H4 (cell line): ENCODE measurements at places on chromosomes 7 and 10. TPM values are rescaled to one million over a fixed set of nuclear protein-coding genes. Genes with fewer than 3 reads are reported as not detected.

DNA sequence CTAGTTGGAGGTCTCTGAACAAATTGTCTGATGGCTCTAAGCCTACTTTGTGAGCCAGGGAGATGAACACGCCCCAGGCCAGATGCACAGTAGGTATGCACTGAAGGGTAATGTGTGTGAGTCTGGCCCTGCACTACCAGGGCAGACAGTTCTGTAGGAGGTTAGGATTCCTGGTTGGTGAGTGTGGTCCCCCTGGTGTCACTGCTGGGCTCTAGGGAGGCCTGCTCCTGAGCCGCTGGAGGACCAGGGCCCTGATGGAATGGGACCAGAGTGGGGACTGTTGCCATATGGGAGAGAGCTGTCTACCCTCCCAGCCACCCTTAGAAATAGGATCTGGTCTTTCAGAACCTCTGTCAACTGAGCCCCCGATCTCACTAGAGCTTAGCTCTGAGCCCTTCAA is 42.0 kb downstream of the CDH23 start:
- no peak for DNase-seq

DNA sequence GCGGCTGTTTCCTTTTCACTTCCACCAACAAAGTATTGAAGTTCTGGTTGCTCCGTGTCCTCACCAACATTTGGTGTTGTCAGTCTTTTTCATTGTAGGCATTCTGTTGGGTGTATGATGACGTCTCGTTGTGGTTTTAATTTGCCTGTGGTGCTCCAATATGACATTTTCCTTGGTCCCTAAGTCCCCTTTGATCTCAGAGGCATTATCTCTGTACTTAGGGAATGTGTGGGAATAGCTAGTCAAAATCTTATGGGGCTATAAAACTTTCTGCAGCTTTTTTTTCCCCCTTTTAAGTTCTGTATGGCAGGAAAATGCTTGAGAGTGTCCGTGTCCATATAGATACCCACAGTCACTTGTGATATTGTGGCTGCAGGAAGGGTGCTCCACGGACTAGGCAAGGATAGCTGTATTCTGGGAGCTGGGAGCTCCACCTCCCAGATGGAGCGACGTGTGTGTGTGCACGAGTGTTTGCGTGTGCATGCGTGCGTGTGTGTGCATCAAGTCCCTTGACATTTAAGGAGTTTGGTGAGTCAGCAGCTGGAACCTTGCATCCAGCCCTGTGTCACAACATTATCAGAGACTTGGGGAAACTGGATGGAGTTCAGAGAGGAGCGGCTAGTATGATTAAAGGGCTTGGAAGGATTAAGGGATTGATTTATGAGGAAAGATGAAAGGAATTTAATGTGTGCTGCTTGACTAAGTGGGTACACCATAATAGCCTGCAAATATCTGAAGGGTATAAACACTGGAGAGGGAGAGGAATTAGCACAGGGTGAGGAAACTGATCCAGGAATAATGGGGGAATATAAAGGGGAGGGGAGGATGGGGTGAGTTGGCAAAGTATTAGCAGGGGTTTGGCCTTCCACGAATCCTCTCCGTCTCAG is 66.8 kb downstream of the LRMDA start:
- DNase-seq = no peak

- DNase-seq = no peak
Observed at GRCh38 chr10:19840776-19841175, 24.5 kb downstream of the PLXDC2 start.

The GPR26 gene
- total RNA-seq = not detected in 2 replicates

DNA sequence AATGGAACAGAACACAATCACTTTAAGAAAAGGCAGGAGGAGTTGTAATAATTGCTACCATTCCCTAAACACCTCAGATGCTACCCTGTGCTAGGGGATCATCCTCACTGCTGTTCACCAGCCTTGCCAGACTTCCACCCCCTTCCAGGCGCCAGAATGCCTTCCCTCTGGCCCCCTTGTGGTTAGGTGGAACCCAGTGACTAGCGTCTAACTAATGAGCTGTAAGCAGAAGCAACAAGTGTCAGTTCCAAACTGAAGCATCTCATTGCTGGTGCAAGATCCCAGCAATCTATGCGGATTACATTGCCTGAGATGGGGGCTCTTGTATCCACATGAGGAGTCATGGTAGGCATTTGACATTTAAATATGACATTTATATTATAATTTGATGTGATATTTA is 86.6 kb downstream of the FRMD4A start:
- no peak for DNase-seq

DNA sequence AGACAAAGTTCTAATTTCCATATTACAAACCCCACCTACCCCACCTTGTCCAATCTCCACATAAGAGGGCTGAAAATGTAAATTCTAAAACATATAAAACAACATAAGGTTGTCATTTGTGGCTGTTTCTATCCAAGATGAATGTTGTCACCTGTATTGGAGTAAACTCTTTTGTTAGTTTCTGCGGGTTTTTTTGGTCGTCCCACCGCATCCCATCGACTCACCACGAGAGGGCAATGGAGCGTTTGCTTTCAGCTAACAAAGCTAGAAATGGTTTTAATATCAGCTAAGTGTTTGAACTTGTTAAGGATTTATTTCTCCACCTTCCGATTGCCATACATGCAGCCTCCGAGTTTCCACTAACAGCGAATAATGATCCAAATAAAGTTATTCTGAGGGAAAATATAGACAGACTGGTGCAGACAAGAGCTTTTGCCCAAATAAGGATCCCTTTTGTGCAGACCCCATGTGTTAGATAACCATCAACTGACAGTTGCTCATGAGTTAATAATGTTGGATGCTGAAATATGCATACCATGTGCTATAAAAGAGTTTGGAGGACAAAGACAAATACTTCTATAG is 137.2 kb downstream of the ARID5B start:
- DNase-seq = peak; percentile 74

The STOX1 gene
- total RNA-seq = 0.52 and 0.66 TPM in 2 replicates

The LRRC17 gene
- 20.2 and 20.8 TPM in 2 replicates for total RNA-seq

The CNNM1 gene
- not detected in 2 replicates for total RNA-seq
